ENCODE measurements at places on chromosomes 16 and 17.
A peak's percentile ranks its signal among the peaks of the same experiment; 100 is the strongest.

DNA sequence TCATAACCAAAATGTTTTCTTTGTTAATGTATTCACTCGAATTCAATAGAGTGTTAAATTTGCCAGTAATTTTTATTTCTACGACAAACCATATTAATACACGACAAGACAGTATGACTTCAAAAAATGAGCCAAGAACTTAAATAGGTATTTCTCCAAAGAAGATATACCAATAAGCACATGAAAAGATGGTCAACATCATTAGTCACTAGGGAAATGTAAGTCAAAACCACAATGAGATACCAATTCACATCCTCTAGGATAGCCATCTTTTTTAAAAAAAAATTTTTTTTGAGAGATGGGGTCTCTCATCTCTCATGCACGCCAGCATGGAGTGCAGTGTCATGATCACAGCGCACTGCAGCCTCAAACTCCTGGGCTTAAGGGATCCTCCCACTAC, 5.0 kb upstream of the MEIOC start:
- no peak for DNase-seq

GRCh38 chr16:25192096-25192495, 24.7 kb upstream of the AQP8 start:
- DNase-seq = no peak

GRCh38 chr17:76178124-76178523, 37.1 kb upstream of the FOXJ1 start:
- no peak for DNase-seq

DNA sequence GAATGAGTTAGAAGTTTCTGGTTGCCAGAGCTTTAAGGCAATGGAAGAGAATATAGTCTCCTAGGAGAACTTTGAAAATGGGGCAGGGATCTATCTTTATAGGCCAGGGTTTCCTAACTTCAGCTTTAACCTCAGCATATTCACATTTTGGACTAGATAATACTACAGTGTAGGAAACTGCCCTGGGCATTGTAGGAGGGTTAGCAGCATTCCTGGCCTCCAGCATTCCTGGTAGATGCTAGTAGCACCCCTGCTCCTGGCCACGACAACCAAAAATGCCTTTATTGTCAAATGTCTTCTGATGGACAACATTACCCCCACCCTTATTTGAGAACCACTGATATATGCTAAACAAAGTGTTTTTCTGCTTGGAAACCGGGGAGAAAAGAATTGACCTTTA, 27.8 kb upstream of the MYO18A start:
- DNase-seq = no peak

DNA sequence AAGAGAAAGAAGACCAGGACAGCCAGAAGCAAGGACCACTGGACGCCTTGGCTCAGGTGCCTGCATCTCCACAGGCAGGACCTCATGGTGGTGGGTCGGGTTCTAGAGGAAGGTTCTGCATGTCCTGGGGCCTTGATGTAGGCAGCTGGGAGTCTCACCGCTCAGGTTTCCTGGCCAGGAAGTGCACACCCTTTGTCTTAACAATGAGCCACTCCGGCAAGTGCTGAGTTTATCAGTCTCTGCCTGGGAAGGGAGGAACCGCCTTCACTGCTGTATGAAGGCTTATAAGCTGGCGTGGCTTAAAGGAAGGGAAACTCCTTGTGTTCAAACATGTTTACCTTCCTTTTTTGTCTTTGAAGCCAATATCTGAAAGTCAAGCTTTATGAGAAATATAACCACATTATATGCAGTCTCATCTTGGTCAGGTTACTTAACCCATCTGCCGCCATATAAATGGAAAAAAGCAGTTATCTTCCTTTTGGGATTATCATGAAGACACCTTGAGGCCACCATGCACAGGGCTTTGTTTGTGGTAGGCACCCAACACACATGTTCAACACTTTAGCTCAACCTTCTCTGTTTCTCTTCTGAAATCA, at the start of gene ST6GALNAC1:
Gene ST6GALNAC1 (minus strand): TSS at position 205 of the 596 bp plus-strand sequence. CDS start 119 bp downstream, at position 86.
- peak; percentile 26 for DNase-seq

DNA sequence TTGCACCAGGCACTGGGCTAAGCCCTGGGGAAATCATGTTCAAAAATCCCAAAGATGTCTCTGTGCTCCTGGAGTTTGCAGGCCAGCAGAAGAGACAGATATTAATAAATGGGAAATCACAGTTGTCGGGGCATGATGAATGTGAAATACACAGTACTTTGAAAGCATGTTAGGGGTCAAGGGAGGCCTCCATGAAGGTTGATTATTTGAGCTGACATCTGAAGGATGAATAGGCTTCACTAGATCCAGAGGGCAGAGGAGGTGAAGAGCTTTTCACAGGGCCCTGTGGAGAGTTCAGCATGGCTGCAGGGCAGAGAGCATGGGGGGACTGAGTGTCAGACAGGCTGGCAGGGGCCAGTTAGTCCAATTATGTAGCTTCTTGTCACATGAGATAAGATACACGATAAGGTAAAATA, 2.6 kb downstream of the ANKRD40CL start:
- DNase-seq = no peak

- DNase-seq = peak; percentile 89
Measured at GRCh38 chr17:59769887-59770286, 62.4 kb downstream of the VMP1 start.

- DNase-seq = no peak
Measured at GRCh38 chr17:65197201-65197600, 60.0 kb downstream of the RGS9 start.

GRCh38 chr17:81966343-81967243, 5.6 kb upstream of the NOTUM start:
- DNase-seq = no peak

- no peak for DNase-seq
Measured at GRCh38 chr16:85068746-85069145, 41.2 kb downstream of the KIAA0513 start.

- DNase-seq = no peak
Measured at GRCh38 chr17:61668486-61668885, 77.5 kb upstream of the NACA2 start.

GRCh38 chr16:6714510-6714909, 618.1 kb upstream of the RBFOX1 start:
- no peak for DNase-seq

- no peak for DNase-seq
Measured at GRCh38 chr16:56246051-56246817, 54.9 kb downstream of the GNAO1 start.

DNA sequence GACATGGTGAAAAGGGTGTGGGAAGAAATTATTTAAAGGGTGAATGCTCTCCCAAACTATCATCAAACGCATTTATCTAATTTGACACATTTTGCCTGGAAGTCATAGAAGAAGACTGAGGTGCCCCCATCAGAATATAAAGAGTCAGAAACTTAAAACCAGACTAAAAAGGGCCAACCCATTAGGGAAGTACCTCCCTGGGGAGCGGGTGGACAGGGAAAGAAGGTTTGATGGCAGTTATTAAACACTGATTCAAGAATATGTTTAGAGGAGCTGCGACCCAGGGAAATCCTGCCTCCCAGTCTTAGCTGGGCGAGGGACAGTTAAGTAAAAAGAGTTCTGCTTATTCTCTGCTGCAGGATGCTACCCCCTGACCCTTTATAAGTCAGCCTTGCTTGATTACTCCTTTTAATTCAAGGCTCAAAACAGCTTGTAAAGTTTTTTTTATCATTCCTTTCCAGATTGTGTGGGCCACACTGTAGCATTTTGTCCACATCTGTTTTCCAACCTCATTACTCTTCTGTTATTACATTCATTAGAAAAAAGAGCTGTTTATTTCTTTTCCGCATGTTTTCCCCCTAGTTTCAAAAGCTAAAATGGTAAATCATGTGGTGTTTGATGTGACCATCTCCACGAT, 138.5 kb upstream of the TBX2 start:
- no peak for DNase-seq

GRCh38 chr16:67593288-67593687, 31.0 kb downstream of the CTCF start:
- DNase-seq = no peak

- DNase-seq = no peak
Measured at GRCh38 chr16:10871157-10871991, 5.6 kb upstream of the CIITA start.

GRCh38 chr17:82230609-82231311, 1.9 kb downstream of the SLC16A3 start:
- peak; percentile 75 for DNase-seq

- DNase-seq = peak; percentile 74
Measured at GRCh38 chr17:42681976-42682721, at the start of gene CNTNAP1. Gene CNTNAP1 (plus strand): TSS chr17:42682531. CDS start chr17:42682830, 299 bp downstream.

DNA sequence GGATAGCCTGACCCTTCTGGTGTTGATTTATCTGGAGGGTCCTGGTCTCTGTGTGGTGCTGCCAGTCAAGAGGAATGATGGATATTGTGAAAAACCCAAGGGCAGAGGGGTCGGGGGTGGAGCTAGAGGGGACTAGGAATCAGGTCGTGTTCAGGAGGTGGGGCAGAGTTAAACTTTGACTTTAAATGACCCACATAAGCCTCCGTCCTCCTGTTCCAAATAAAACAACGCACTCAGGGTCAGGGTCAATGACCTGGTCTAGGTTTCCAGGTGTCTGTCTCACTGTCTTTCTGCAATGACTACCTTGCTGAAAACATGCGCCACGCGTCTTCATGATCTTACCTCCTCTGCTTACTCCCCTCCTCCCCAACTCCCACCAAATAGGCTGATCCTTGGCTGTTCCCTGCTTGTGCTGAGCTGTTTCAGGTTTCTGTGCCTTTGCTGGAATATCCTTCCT, 14.7 kb downstream of the AOC3 start:
- DNase-seq = no peak
